HS-5 (cell line): ENCODE measurements at places on chromosomes 6 and 20.
A peak's percentile ranks its signal among the peaks of the same experiment; 100 is the strongest.

DNA sequence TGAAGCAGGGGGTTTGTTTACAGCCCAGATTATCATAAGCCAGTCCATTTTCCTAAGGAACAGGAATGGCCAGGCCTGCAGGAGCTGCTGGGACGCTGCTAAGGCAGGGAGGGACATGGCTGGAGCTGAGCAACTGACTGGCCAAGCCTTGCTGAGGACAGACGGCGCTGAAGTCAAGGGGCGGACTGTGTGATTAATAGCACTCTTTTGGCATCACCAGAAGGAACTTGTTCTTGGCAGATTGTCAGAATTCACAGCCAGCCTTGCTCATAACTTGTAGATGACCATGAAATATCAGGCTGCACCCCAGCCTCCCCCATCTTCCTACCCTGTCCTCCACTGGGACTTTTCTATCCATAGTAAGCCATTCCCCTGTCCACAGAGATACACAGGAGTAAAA, 218.8 kb upstream of the RNF24 start:
- DNase-seq: no peak

DNA sequence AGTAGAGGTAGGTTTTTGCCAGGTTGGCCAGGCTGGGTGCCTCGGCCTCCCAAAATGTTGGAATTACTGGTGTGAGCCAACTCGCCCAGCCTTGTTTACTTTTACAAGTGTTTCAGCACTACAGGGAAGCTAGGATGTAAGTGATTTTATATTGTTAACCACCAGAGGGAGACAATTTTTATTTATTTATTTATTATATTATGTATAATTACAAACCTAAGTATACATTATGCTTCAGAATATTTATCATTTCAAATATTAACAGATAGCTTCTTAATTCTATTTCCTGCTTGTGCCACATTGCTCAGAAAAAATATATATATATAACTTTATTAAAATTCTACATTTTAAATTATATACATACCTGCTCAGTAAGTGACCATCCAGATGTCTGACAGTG, 9.8 kb downstream of the MMUT start:
- no peak for DNase-seq

GRCh38 chr20:7193681-7194080, 426.2 kb downstream of the BMP2 start:
- no peak for DNase-seq

DNA sequence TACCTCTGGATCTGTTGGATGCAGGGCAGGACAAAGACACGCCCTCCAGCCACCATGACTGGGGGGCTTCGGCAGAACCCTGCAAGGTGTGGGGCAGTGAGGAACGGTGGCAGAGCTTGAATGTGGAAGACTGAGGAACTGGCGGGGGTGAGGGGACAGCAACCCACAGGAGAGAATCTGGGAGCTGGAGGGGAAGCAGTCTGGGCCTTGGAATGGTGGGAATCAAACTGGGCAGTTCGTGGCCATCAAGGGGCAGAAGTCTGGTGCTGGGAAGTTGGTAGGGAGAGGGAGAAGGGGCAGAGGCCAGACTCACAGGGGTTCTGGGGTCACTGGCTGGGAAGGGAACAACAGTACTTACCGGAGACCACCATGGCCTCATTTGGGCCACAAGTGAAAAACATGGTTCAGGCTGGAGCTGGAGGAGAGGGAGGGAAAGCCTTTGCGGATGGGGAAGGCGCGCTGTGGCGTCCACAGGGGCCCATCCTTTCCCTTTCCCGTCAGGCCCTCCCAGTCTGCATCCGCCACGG, 635 bp downstream of the FLOT1 start:
- DNase-seq: no peak

GRCh38 chr6:44456070-44456965, 68.8 kb downstream of the CDC5L start:
- no peak for DNase-seq

- no peak for DNase-seq
Observed at GRCh38 chr20:46156065-46156464, 38.0 kb downstream of the CD40 start.

GRCh38 chr20:6613280-6613861, 154.1 kb upstream of the BMP2 start:
- DNase-seq: no peak

DNA sequence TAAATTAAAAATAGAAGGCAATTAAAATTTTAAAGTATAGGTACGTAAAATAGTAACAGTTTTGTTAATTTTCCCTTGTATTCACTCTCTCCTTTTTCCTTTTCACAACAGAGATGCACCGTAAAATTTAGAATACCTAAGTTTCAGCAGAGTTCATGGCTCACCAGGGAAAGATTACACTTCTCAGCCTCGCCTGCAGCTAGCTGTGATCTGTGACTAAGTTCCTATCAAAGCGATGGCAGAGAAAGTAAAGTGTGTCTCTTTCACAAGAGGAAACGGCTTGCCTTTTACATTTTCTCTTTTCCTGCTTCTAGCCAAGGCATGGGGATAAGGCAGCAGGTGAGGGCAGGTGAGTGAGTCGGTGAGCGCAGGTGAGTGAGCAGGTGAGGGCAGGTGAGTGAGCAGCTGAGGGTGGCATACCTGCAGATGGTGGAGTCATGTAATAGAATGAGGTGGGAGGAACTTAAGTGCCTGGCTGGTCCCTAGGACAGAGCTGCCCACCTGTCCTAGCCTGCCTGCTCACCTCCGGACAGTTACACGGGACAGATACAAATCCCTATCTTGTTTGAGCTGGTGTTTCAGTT, 30.9 kb downstream of the ZFP64 start:
- DNase-seq: no peak

DNA sequence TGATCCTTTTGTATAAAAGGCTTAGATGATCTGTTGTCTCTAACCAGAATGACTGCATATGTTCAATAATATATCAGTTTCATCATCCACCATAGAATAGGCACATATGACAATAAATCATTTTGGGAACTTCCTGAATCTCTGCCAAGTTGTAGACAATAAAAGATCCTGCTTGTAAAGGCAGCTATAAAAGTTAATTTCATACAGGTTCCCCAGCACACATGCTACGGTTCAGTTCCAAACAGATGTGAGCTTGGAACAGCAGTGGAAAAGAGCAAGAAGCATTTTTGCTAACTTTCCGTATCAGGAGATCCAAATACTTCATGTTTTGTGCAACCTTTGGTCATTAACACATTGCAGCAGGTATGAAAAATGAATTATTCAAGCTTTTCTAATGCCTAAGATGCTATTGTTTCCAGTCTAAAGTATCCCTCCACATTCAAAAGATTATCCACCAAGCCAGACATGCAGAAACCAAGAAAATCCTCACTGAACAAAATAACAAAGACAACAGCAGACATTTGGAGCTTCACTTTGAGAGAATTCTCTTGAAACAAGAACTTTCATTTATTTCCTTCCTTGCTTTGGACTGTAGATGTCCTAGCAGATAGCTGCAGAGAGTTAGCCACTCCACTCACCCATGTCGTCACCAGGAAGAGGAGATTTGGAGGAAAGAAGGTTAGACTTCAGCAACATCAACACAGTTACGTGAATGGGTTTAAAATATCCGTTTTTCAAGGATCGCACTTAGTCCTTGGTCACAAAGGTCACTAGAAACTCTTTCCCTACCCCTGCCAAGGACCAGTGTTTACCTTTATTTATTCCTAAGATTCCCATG, 453.5 kb upstream of the JARID2 start:
- no peak for DNase-seq

DNA sequence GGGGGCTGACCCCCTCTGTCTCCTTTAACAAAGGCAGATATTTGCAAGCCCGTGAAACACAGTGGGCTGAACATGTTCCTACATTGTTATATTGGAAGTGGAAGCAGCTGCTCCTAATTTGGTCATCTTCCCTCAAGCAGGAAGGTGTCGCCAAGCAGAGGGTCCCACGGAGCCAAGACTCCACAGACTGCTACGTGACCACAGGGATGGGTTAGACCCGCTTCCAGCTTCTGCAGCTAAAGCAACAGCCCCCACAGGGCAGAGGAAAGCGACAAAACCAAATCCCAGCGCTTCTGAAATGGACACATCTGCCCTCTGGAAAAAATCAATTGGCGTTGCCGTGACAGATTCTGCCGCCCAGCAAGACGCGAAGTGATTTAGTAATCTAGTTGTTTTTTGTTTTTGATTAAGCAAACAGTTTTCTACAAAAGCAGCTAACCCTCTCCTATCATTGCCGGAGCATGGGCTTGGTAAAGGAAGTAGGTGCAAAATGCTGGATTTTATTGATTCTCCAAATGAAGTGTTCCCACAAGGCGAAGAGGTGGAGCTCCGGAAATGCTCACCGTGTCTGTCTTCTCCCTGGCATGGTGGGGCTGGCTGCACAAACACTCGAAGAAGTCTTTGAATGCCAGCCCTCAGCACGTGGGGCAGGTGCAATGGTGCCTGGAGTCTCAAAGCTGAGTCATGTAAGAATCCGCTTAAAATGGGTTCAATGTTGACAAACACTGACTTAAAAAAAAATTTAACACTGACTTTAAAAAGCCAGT, 79.4 kb upstream of the FRMD1 start:
- no peak for DNase-seq

- no peak for DNase-seq
Observed at GRCh38 chr20:5548902-5549599, 201.2 kb upstream of the SHLD1 start.

GRCh38 chr6:148249160-148249559, 93.5 kb upstream of the SASH1 start:
- DNase-seq: no peak

- DNase-seq: no peak
Observed at GRCh38 chr6:143062551-143062950, 1.9 kb downstream of the AIG1 start.

DNA sequence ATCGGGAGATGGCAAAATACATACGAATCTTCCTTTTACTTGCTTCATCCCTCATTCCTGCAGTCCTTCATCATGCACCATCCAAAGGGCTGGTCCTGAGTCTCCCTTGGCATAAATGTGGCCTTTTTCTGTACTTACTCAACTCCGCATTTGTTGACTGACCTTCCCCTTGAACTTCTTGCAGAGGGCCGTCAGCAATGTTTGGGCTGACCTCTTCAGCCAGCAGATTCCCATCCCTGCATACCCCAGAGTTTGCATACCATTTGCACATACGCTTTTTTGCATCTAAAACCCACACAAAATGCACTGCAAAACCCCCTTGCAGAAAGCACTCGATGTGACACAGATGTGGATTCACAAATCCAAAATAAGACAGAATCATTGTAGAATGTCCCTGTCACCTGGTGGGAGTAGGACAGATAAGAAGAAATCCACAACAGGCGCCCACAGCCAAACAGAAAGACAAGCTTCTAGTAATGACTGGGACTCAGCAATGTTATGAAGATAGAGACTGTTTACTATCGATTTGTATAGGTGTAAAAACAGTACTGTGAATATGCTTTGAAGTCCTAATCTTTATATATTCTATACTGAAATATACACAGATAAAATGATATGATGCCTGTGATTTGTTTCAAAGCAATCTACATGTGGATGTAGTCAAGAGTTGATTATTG, 45.8 kb downstream of the TBC1D7 start:
- no peak for DNase-seq

GRCh38 chr6:103280417-103280816, 1579.3 kb downstream of the HACE1 start:
- no peak for DNase-seq

- no peak for DNase-seq
Observed at GRCh38 chr6:5471637-5472398, 210.5 kb downstream of the FARS2 start.

DNA sequence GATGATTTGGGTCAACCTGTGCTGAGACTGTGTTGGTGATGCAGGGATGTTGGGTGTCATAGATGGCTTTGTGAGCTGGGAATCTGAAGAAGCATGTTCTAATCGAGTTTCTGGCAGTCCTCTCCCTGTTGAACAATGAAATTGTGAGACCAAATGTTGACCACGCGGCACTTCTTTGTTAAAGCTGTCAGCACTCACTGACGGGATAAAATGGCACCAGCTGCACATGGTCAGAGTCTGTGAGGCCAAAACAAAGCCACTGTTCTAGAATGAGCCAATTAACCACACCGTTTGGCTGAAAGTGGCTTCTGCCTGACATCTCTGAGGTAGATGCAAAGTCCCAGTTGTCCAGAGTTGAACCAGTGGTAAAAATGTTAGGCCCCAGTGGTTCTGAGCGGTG, 562.2 kb downstream of the KIF16B start:
- DNase-seq: no peak

- peak; percentile 99 for DNase-seq
Observed at GRCh38 chr6:4358414-4359107, 223.2 kb upstream of the ECI2 start.

DNA sequence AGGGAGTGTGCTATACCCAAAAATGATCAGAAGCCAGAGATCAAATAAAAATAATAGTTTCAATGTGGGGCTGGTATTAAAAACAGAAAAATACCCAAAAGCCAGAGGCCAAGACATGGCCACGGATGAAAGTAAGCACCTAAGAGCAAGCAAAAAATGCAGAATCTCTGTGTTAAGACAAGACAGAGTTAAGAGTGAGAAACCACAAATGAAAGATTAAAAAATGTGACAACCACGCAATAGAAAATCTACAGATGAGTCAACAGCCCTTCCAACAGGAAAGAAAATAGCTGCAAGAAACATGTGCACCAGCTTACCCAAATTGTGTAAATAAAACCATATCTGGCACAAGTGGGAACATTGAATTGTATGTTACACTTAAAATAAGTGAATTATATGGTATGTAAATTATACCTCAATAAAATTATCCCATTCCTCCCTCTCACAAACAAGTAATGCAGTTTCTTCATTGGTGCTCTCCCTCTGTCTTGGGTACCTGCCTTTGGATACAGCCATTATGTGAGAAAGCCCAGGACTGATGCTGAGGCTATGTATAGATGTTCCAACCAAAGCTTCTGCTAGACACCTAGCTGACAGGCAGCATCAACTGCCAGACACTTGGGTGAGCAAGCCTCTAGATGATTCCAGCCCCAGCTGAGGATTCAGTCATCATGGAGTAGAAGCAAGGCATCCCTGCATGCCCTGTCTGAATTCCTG, 55.3 kb upstream of the UFL1 start:
- DNase-seq: no peak

DNA sequence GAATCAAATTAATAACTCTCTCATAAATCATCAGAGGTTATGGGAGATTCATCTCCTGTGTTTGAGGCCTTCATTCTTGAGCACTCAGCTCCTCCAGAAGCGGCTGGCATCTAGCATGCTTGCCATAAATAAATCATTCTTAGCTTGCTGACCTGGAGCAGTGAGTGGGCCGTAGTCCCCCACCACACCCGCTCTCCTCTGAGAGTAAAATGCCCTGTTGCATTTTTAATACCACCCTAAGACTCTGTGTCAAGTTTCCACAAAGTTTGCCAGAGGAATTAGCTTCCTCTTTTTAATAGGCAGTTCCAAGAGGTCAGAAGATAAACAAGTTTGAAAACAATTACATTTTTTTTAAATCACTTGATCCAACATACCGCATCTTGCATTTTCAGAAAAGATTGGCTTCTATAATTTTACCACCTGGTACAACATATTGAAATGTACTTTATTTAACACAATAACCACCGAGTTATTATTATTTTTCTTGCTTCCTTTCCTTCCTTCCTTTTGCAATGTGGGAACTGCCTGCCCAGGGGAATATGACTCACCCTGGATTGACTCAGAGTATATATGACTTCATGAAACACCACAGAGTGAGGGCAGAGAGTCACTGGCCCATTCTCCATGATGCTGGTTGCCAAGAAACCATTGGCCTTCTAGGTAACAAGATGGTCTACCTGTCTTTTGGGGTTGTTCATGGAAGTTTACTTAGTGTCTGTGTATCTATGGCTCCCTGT, 29.4 kb upstream of the CLIC5 start:
- DNase-seq: peak; percentile 78

GRCh38 chr6:170405311-170405975, 98.9 kb downstream of the FAM120B start:
- DNase-seq: peak; percentile 96
